ENCODE measurements at places on chromosomes 1 and 21. TPM values are rescaled to one million over a fixed set of nuclear protein-coding genes. Genes with fewer than 3 reads are reported as not detected.

RAB7B gene
- 3.1 TPM for total RNA-seq

ERG gene
- total RNA-seq = 0.56 TPM

ANKRD34A gene
- total RNA-seq = 0.28 TPM

FAM110D gene
- total RNA-seq = under 0.01 TPM

S100A4 gene
- 70.7 TPM for total RNA-seq

ANKRD13C gene
- total RNA-seq = 24.7 TPM

CCDC27 gene
- total RNA-seq = not detected

KCNH1 gene
- 0.19 TPM for total RNA-seq

BACE2 gene
- total RNA-seq = 25.5 TPM

SCCPDH gene
- total RNA-seq = 47.7 TPM

KRTAP13-4 gene
- total RNA-seq = not detected

Measured in regular cardiac myocyte (primary cell).